ENCODE measurements at places on chromosomes 6 and 20.
A peak's percentile ranks its signal among the peaks of the same experiment; 100 is the strongest.

DNA sequence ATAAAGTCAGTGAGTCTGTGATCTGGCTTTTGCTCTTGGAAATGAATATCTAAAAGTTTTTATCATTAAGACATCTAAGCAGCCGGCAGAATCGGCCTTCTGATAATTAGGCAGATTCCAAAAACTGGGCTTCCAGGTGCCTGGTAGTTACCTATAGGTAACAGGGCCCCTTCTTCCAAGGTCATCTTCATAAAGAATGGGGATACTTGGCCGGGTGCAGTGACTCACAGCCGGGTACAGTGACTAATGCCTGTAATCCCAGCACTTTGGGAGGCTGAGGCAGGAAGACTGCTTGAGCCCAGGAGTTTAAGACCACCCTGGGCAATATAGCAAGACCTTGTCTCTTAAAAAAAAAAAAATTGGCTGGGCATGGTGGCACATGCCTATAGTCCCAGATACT is 12.9 kb upstream of the RBL1 start:
- DNase-seq = no peak

DNA sequence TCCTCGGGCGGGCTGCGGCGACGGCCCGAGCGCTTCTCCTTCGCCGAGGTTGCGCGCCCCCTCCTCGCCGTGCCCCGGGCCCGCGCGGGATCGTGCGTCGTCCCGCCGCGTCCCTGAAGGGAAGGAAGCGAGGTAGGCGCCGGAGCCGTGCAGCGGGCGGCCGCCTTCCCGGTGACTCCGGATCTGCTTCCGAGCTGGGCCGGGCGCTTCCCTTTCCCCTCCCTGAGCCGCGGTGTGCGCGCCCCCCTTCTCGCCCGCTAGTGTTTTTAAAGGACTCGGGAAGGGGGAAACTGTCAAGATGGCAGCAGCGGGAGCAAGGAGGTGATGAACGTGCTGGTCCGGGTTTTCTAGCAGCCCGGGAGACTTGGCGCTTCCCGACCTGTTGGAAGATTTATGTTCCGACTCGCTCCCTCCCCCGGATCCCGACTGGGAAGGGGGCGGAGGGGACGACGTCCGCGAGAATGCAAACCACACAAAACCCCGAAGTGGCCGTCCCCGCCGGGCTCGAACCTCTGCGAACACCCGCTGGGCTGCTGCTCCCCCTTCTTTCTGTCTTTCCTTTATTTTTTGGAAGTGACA is 744 bp upstream of the FOXO3 start:
- peak; percentile 73 for DNase-seq

DNA sequence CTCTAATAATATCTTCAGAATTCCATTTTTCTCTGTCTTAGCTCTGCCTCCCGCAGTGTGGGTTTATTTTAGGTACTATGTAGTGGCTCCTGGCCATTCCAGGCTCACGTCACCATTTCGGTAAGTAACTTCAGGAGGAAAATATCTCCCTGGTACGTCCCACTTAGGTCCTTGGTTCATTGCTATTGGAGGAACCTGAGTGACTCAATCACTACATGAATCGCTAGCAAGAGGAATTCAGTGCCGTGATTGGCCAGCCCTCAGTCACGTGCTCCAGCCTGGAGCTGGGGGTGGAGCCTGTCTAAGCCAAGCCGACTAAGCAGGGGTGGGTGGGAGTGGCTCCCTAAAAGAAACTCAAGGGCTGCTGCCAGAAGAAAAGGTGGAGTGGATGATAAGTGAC is 67.3 kb upstream of the E2F3 start:
- DNase-seq = peak; percentile 69

DNA sequence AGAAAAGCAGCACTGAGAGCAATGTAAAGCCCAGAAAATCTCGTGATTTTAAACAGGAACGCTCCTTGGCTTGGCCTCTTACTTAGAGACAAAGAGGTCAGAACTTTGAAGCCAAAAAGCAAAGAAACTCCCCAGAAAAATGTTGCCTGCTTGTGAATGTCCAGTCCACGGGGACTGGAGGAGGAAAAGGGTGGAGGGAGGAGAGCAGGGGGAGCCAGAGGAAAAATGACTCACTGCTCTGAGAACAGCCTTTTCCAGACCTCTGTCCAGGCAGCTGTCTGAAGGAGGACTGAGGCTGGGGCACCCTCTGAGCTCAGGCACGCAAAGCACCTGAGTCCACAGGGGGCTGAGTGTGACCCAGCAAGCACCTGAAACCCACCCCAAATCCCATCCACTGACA is 64.7 kb downstream of the TRAM2 start:
- peak; percentile 80 for DNase-seq

DNA sequence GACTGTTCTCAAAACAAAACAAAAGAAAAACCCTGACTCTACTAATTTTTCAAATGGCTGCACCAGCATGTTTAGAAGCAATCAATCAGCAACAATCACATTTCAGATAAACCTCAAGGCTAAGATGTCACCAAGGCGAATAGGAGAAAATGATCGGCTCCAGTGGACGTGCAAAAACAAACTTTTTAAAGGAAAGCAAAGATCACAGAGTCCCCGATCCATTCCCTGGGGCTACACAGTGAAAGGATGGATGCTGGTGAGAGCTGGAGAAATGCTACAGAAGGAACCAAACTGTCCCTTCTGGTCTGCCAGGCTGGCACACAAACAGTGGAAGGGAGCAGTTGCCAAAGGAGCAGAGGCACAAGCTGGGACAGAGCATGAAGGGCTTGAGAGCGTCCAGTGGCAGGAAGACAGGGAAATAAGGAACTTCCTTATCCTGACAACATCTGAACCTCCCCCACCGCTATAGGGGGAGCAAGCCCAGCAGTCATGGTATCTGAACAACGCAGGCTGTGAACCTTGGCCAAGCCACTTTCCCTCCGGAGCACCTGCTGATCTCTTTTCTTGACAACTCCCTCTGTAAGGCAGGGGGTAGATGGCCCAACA is 73.7 kb upstream of the HIVEP1 start:
- no peak for DNase-seq

DNA sequence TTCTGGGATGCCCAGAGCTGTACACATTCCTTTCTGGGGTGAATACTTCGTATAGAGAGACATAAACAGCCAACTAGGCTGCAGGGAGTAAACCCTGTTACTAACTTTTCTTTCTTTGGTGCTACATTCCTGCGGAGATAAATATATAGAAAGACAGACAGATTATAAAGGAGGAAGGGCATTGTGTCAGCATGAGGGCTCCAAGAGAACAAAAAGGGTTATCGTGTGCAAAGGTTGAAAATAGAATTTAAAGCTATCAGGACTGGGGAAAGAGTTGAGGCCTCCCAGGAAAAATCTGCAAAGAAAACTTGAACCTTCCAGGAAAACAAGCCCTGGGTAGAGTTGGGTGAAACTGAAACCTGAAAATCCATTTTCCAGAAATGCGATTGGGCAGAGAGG is 68.0 kb downstream of the TMEM170B start:
- no peak for DNase-seq

DNA sequence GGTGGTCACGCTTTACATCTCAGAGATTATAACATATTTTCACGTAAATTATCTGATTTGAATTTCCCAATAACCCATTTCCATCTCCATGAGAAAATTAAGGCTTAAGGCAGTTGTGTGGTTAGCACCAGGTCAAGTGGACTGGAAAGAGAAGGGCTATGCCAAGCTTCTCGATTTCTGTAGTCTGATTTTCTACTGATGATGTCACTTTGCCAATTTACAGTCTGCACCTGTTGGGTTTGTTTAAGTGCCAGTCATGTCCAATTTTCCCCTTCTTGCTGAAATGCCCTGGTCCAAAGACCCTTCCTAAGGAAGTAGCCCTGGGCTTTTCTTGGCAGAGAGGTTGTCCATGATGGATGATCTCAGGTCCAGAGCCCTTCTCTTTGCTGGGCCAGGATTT is 562.3 kb upstream of the BTBD3 start:
- no peak for DNase-seq

- no peak for DNase-seq
Observed at GRCh38 chr6:90431576-90431975, 134.9 kb upstream of the BACH2 start.

DNA sequence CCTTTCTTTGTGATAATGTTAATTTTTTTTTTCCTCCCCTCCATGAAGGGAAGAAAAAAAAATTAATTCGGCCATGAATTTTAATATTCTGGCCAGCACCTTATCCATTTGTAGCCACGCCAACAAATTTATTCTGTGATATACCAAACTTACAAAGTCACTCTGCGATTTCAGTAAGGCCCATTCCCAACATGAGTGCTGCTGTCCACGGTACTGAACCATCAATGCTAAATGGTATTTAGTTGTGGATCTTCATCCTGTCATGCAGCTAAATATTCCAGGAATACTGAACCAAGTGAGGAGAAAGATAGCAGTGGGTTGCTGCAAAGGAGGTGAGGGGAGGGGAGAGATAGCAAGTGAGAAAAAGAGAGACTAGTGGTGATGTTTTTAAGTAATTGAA is 19.5 kb upstream of the RSPH4A start:
- DNase-seq = no peak

DNA sequence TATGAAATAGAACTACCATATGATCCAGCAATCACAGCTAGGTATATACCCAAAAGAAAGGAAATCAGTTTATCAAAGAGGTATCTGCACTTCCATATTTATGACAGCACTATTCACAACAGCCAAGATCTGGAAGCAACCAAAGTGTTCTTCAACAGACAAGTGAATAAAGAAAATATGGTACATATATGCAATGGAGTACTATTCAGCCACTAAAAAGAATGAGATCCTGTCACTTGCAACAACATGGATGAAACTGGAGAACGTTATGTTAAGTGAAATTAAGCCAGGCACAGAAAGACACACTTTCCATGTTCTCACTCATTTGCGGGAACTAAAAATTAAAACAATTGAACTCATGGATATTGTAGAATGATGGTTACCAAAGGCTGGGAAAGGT is 15.3 kb downstream of the PCNA start:
- no peak for DNase-seq

- DNase-seq = no peak
Observed at GRCh38 chr6:141906569-141907080, 226.1 kb upstream of the GJE1 start.

GRCh38 chr6:137223370-137224131 is 4.4 kb upstream of the IFNGR1 start:
- peak; percentile 81 for DNase-seq

DNA sequence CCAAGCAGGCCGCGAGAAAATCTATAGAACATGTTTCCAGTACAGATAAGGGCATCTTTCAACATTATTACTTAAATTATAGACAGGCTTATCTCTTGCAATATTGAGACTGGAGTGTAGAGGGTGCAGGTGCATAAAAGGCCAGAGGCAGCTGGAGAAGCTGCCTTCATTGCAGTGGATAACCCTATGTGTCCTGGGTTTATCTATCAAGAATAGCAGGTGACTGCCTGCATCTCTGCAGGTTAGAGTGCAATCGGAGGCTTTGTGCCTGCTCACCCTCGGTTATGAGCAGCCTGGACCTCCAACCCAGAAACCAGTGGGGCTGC is 28.7 kb upstream of the ECI2 start:
- DNase-seq = no peak

- no peak for DNase-seq
Observed at GRCh38 chr6:122790423-122791309, 1.6 kb downstream of the SMPDL3A start.

- no peak for DNase-seq
Observed at GRCh38 chr6:166419717-166420116, 37.0 kb upstream of the MPC1 start.

DNA sequence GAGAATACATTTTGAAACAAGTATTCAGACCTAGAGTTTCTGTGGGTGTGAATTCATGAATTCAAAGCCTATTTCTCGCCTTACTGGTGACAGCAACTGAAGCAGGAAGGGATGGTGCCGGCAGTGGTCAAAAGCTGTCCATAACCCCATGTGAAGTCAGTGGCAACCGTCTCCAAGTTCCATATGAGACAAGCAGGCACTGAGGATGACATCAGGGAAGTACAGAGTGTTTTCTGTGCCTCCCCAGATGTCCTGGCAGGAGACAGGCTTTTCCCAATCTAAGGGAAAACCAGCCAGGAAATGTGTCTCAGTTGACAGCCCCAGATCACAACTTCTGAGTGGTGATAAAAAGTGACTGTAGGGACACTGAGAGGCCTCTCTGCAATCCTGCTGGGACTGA is 66.6 kb downstream of the HIVEP2 start:
- no peak for DNase-seq

- DNase-seq = no peak
Observed at GRCh38 chr6:15364401-15365037, 118.7 kb downstream of the JARID2 start.

DNA sequence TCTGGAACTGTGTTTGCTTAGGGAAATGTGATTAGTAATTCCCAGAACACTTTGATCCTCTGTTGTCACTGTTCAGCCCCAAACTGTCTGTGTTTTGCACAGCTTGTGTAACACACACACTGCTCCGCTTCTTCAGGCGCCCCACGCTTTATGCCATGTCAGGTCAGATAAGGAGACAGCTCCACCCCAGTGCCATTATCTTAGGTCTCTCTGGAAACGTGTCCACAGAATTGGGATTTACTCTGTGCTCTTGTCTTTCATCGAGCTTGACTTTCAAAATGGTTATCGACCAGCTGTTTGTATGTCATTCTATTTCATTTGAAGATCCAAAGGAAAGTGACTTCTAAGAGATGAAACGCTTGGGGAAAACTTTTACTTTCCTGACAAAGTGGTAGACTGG is 106.4 kb upstream of the SSTR4 start:
- DNase-seq = no peak

- no peak for DNase-seq
Observed at GRCh38 chr6:113397236-113397635, 459.9 kb upstream of the MARCKS start.

GRCh38 chr20:50575865-50576720 is 65.9 kb downstream of the PTPN1 start:
- peak; percentile 72 for DNase-seq

DNA sequence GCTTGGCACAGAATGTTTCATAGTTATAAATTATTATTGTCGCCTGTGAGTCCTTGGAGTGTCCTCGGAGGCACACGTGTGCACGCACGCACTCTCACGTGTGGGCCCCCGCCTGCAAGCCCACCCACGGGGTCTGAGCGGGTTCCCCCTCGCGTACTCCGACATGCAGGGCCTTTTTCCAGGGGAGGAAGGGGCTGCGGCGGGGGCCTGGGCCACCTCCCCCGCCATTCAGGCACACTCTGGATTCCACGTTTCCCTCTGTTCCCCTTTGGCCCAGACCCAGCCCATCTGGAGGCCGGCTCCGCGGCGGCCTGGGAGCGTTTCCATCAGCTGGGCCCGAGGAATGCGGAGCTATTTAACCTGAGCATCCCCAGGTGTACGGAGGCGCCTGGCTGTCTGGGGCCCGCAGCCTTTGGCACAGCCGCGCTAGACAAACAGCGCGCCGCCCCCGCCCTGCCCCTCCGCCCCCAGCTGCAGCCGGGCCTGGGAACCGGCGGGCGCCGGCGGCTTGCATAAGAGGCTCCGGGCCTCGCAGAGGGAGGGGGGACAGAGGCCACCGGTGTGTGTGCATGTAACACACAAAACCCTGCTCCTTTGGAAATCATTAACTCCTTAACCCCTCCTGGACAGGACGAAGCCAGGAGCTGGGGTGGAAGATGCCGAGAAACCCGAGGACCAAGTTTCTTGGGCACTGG is 3.3 kb downstream of the ID1 start:
- DNase-seq = peak; percentile 90

DNA sequence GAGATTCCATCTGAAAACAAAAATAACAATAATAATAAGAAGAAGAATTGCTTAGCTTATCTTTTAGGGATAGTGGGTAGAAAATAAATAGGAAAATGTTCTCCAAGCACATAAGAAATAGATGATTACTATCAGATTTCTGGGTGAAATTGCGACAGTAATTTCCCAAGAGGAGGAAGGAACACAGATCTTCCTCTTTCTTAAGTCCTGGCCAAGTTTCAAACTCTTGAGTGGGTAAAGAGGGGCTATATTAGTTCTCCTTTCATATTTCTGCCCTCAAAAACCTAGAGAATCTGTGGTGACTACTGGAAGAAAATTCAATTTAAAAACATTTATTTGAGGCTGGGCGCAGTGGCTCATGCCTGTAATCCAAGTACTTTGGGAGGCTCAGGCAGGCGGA is 63.7 kb downstream of the PHACTR2 start:
- no peak for DNase-seq
